Pancreas (tissue), 10 donors: ENCODE measurements at places on chromosomes 4 and X. TPM values are rescaled to one million over a fixed set of nuclear protein-coding genes. Genes with fewer than 3 reads are reported as not detected.

DNA sequence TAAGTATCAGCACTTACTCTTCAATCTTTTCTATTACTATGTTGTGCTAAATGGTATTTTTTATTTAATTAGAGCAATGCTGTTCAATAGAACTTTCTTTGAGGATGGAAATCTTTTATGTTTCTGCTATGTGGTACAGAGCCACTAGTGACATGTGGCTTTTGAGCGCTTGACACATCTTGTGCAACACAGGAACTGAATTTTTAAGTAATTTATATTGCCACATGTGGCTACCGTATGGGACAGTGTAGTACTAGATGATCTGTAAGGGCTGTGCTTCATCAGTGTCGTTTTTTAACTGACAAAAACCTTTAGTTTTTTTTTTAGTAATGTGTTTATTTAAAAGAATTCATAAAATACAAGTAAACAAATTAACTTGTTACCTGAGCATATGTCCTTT lies 22.4 kb downstream of the HPRT1 start:
- no peak overlapping the region for H3K27ac ChIP-seq
- no peaks in the 10 kb centered on the region for H3K27me3 ChIP-seq
- no peak for DNase-seq
- H3K36me3 ChIP-seq, result no peaks in the 10 kb centered on the region

Gene ETDB
- not detected for polyA plus RNA-seq

DNA sequence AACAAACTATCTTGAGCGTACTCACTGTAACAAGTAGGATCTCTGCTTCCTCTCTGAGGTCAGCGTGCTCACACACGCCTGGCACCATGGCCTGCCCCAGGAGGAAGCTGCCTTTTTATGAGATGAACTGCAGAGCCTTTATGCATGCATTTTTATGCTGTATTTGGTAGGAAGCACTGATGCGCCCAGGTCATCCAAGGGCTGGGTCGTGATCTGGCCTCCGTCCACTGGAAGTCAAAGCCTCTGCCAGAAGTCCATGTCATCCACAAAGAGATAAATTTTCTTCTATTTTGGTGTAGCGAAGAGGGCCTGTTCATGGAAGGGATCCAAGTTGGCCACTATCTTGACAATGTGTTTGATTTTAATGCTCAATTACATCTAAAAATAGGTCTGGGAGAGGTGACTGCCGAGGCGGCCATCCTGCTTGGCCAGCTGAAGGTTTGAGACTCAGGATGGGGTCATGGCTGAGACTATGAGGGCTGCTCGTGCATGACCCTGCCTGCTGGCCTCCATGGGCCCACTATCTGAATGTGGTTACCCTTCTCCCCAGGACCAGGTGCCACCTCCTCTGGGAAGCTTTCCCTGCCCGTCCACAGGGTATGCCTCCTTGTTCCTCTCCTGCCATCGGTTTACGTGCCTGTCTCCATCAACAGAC lies 50.3 kb downstream of the HTRA3 start:
- H3K27me3 ChIP-seq, result no peaks in the 10 kb centered on the region
- DNase-seq, result no peak
- no peaks in the 10 kb centered on the region for H3K4me1 ChIP-seq
- H3K27ac ChIP-seq, result no peak overlapping the region
- no peaks in the 10 kb centered on the region for H3K36me3 ChIP-seq

DNA sequence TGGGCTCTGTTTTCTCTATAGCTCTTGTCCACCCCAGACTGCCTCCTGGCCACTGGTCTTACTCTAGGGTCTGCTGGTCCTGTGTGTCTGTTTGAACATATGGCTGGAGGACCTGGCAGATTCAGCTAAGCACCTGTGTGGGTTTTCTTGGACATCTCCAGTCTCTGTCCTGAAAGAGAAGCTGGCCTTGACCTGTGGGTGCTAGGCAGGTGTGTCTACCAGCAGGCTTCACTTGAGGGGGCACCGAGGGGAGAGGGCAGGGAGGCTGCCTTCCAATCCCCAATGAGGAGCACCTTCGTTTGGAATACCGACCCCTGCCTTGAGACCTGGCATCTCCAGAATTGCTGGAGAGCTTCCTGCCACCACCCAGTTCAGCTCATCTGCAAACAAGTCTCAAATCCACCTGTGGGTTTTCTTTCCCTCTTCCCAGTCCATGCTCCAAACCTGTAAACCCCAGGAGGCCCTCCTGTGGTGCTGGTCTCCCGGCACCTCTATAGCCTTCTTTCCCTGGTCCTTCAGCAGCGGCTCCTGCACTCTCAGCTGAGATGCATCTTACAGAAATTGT lies 45.2 kb downstream of the HTRA3 start:
- H3K27me3 ChIP-seq, result no peaks in the 10 kb centered on the region
- H3K4me1 ChIP-seq, result peaks cover 6% of the 10 kb centered on the region
- DNase-seq, result no peak
- H3K36me3 ChIP-seq, result no peaks in the 10 kb centered on the region
- H3K4me3 ChIP-seq, result no peak overlapping the region
- no peak overlapping the region for H3K27ac ChIP-seq

- no peak overlapping the region for H3K27ac ChIP-seq
- no peak overlapping the region for H3K4me3 ChIP-seq
- no peak for DNase-seq
- H3K27me3 ChIP-seq, result no peaks in the 10 kb centered on the region
- no peaks in the 10 kb centered on the region for H3K36me3 ChIP-seq
- no peaks in the 10 kb centered on the region for H3K4me1 ChIP-seq
Measured at GRCh38 chrX:55290963-55291362, 26.2 kb upstream of the PAGE3 start.

Gene CPLX1
- polyA plus RNA-seq, result 7.7 TPM

DNA sequence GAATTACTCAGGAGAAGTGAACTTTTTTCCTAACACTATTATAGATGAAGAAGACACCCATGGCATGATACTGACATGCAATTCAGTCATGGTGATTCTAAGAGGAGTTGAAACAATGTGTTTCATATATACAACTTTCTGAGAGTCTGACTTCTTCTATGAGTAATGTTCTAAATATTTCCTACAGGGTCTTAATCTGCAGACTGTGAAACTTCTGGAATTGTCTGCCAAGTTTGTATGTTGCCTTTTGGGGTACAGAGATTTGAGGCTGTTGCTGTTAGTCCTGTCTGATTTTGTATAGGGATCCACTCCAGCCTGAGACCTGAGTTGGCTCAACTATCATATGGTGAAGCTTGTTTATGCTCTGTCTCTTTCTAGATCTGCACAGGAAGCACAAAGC lies 160.6 kb upstream of the GATB start:
- no peak overlapping the region for H3K4me3 ChIP-seq
- no peaks in the 10 kb centered on the region for H3K4me1 ChIP-seq
- DNase-seq, result no peak

DNA sequence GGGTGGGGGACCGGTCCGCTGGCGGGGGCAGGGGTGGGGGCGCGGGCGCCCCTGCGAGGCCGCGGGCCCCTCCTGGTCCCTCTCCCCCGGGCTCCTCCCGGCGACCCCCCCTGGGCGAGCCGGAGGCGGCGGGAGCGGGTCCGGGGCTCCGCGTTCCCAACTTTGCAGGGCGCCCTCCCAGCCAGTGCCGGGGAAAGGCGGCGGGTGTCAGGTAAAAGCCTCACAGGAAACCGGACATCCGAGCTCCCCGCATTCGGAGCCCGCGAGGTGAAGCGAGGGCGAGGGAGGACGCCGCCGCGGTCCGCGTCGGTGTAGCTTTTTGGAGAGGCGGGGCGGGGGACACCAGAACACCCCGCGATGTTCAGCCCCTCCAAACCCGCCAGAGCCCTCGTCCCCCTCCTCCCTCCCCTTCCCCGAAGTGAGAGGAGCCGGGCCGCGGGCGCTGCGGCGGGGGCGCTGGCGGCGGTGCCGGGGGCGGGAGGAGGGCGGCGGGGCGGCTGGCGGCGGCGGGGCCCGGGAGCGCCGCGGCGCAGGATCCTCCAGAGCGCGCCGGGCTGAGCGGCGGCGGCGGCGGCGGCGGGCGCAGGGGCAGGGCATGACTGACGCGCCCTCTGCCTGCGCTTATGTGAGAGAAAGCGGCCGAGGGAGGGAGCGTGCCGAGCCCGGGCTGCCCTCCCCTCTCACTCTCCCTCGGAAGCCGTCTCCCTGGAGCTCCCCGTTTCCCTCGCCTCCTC lies at the start of gene VEGFC:
TSS of gene VEGFC (minus strand) at position 597 of the 734 bp plus-strand sequence. CDS start 611 bp downstream, outside the sequence.
- DNase-seq, result peak; percentile 22
- peak within 1 kb of the TSS; percentile 42 for H3K4me3 ChIP-seq
- H3K27ac ChIP-seq, result no peak within 1 kb of the TSS
- H3K27me3 ChIP-seq, result no peaks in the 10 kb centered on the region

DNA sequence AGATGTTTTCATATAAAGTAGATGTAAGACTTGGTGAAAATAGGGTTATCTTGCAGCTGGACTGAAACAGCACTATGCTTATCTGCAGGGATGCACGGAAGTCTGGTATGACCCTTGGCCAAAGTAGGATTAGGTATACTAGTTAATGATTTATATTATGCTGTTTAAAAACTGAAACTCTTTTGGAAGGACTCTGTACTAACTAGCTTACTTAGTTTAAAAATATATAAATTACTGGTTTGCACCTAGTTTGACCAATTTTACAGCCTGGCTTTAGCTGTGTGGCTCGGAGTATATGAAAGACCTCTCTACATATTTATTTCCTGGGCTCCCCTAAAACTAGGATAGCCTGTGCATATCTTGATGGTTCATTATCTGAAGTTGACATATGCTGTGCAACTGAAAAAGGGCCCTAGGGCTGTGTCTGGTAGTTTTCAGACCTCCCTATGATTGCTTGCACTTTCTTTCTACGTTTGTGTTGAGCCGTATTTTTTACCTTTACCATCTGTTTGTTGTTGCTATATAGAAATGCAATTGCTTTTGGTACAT lies 89.2 kb downstream of the TMEM144 start:
- H3K27ac ChIP-seq, result peak overlapping the region; percentile 13
- H3K4me1 ChIP-seq, result peaks cover 12% of the 10 kb centered on the region
- H3K27me3 ChIP-seq, result no peaks in the 10 kb centered on the region
- no peak for DNase-seq
- H3K36me3 ChIP-seq, result no peaks in the 10 kb centered on the region

DNA sequence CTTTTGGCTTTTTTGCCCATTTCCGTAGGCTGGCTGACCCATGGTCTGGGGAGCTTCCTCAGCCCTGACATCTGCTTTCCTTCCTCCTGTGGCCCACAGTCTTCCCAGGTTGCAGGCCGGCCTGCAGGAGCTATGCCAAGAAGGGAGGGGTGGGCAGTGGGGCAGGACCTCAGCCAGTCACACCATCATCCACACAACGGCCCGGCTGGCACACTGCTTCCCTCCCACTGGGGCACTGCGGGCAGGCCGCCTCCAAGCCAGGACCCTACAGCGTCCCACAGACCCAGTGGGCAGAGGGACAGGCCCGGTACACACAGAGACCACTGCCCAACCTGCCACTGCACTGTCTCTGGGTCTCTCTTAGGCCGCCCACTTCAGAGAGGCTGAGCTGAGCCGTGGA lies 38.0 kb downstream of the CTBP1 start:
- peak; percentile 57 for DNase-seq
- H3K36me3 ChIP-seq, result peaks cover 38% of the 10 kb centered on the region
- H3K27ac ChIP-seq, result no peak overlapping the region
- no peak overlapping the region for H3K4me3 ChIP-seq
- H3K4me1 ChIP-seq, result peaks cover 19% of the 10 kb centered on the region

Gene MAGIX
- 25.7 TPM for polyA plus RNA-seq
